ENCODE measurements at places on chromosomes 1 and 21.
A peak's percentile ranks its signal among the peaks of the same experiment; 100 is the strongest.

DNA sequence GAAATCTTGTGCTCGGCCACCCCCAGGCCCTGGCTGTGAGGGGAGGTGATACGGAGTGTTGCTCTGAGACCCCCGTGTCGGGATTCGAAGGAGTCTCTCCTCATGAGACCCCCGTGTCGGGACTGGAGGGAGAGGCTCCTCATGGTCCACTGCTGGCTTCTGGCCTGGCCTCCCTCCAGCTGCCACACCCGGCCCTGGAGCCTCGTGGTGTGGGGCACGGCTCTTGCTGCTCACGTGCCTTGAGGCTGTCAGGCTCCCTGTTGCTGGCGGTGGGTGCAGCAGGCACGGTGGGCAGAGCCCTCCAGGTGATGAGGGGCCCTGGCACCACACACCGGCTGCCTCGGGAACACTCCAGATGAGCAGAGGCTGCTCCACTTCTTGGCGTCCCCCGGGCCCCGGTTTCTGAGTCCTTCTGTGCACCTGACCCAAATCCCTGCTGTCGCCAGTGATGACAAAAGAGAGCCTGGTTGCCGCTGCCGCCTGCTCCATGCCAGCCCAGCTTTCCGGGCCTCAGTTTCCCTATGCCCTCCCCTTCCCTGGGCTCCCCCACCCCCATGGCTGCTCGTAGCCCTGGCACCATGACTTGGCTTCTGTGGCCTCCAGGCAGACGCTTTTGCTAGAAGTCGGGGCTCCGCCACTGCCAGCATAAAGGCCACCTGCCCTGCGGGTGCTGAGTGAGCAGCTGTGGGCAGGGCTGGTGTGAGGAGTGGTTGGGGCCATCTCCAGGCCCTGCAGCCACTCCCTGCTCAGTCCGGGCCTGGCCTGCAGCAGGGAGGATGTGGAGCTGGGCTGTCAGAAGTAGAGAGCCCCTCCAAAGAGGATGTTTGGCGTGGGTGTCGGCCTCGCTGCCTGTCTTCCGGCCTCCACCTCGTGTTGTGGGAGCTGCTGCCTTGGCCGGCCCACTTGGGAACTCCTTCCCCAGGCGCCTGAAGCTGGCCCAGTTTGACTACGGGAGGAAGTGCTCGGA, 11.8 kb downstream of the TMEM240 start:
- DNase-seq, result no peak

GRCh38 chr1:162384116-162384515, 2.6 kb downstream of the C1orf226 start:
- no peak for DNase-seq

- no peak for DNase-seq
Measured at GRCh38 chr1:172184506-172185191, 235.8 kb upstream of the C1orf105 start.

- DNase-seq, result no peak
Measured at GRCh38 chr1:85245456-85245855, 14.0 kb downstream of the C1orf52 start.

DNA sequence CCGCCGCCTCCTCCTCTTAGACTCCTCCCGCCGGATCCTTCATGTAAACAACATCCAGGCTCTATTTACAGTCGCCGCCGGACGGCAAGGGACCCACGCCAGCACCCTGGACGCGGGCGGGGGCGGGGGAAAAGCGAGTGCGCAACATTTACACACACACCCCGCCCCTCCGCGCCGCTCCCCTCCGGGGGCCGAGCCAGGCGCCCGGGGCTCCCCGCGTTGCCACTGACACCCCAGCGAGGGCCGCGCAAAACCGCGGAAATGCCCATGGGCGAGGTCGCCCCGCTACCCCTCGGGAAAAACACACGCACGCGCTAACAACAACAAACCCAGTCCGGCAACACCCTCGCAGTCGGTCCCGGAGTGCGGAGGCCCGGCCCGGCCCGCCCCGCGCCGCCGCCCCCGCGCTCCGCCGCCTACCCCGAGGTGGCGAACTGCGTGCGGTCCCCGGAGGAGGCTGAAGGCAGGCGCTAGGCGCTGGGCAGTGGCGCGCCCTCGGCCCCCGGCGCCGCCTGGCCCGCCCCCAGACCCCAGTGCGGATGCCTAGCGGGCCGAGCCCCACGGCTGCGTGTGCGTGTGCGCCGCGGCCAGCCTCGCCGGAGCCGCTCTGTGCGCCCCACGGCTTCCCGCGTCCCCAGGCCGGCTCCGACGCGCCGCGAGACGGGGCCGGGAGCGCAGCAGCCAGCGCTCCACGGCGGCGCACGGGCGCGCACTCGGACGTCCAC, 81.1 kb upstream of the AK4 start:
- peak; percentile 87 for DNase-seq

DNA sequence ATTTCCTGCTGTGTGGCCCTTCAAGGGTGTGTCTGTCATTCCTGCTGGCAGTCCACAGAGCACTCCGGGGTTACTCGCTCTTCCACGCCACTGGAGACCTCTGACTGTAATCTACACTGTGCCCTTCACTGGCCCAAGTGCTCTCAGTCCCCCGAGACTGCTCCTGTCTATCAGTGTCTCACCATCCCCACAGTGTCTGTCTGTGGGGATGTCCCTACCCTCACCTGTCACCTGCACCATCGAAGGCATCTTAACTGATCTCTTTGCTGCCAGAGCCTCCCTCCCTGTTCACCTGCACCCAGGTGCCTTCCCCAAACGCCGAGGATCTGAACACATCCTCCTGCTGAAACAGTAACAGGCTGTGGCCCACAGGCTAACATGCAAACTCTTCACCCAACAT, 136.7 kb downstream of the MATN1 start:
- no peak for DNase-seq

GRCh38 chr1:8560611-8561544, 243.0 kb downstream of the SLC45A1 start:
- peak; percentile 42 for DNase-seq

GRCh38 chr1:244705261-244706234, 52.6 kb downstream of the DESI2 start:
- no peak for DNase-seq

DNA sequence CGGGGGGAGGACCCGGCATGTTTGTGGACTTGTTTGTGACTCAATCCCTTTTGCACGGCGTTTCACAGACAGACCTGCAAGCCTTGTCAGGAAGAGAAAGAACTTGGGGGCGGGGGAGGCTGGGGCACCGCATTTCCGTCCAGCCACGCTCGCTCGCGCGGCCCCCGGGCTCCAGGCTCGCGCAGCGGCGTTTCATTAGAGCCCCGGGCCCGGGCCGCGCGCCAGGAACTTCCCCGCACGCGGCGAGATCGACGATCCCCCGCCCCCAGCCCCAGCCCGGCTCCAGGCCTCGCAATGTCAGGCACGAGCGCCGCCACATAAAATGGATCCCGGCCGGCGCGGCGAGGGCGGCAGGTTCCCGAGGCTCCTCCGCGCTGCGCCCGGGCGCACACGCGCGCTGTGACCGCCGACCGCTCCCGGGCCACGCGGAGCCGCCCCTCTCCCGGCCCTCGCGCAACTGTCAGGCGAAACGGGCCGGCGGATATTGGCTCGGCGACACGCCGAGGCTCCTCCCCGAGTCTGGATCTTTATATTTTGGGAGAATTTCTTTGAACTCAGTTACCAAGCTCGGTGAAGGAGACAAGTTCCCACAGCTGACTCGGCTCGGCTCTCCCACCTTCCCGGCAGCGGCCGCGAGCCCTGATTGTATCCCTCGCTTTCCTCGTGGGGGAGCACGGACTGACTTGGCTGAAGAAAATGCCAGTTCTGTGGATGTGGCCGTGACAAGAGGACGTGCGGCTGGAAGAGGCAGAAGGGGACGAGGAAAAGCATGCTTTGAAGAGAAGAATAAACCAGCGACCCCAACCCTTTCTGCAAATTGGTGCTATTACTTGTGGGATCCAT, at the start of gene KIF26B:
KIF26B (plus strand) TSS at position 557 of the 843 bp plus-strand sequence. CDS start 440 bp downstream, outside the sequence.
- DNase-seq, result no peak

- no peak for DNase-seq
Measured at GRCh38 chr1:228828151-228828550, 92.9 kb downstream of the RHOU start.
